ENCODE measurements at places on chromosomes 13 and 19. TPM values are rescaled to one million over a fixed set of nuclear protein-coding genes. Genes with fewer than 3 reads are reported as not detected.
A peak's percentile ranks its signal among the peaks of the same experiment; 100 is the strongest.

DNA sequence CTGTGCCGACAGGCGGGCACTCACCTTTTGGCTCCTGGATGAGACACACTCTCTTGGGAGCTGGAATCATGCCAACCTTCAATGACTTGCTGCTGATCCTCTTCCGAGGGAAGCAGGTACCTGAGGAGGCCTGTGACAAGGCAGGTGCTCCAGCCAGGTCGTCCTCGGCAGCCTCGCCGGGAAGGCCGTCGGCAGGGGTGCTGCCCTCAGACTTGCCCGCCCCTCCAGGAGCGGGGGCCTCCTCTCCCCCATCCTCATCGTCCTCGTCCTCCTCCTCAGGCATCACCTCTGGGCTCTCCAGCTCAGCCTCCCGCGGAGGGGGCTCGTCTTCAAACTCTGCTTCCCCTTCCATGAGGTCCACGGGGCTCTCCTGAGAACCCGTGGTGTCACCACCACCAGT lies 29.2 kb downstream of the SUGP2 start:
- no peak for DNase-seq
- no peaks in the 10 kb centered on the region for H3K27me3 ChIP-seq
- no peak overlapping the region for H3K4me3 ChIP-seq
- peaks cover 77% of the 10 kb centered on the region for H3K36me3 ChIP-seq
- no peak overlapping the region for H3K27ac ChIP-seq
- H3K4me1 ChIP-seq = no peaks in the 10 kb centered on the region

GRCh38 chr13:105363261-105364190 lies 1171.9 kb downstream of the EFNB2 start:
- H3K27me3 ChIP-seq = no peaks in the 10 kb centered on the region
- H3K27ac ChIP-seq = no peak overlapping the region
- H3K4me1 ChIP-seq = no peaks in the 10 kb centered on the region

GRCh38 chr13:95269756-95270155 lies 31.5 kb downstream of the ABCC4 start:
- H3K4me3 ChIP-seq = no peak overlapping the region
- H3K4me1 ChIP-seq = peaks cover 17% of the 10 kb centered on the region
- no peaks in the 10 kb centered on the region for H3K36me3 ChIP-seq
- no peak overlapping the region for H3K27ac ChIP-seq

- DNase-seq = no peak
- peaks cover 2% of the 10 kb centered on the region for H3K27me3 ChIP-seq
- H3K27ac ChIP-seq = peak overlapping the region; percentile 7
- H3K4me3 ChIP-seq = no peak overlapping the region
Observed at GRCh38 chr13:32036126-32036695, 4.6 kb downstream of the FRY start.

GRCh38 chr13:31067416-31068118 lies 94.1 kb downstream of the HSPH1 start:
- H3K4me3 ChIP-seq = no peak overlapping the region
- DNase-seq = no peak

- no peaks in the 10 kb centered on the region for H3K27me3 ChIP-seq
- H3K4me1 ChIP-seq = peaks cover 6% of the 10 kb centered on the region
- peaks cover 81% of the 10 kb centered on the region for H3K36me3 ChIP-seq
- no peak for DNase-seq
- no peak overlapping the region for H3K4me3 ChIP-seq
Observed at GRCh38 chr19:1618157-1619093, 13.2 kb upstream of the UQCR11 start.

DNA sequence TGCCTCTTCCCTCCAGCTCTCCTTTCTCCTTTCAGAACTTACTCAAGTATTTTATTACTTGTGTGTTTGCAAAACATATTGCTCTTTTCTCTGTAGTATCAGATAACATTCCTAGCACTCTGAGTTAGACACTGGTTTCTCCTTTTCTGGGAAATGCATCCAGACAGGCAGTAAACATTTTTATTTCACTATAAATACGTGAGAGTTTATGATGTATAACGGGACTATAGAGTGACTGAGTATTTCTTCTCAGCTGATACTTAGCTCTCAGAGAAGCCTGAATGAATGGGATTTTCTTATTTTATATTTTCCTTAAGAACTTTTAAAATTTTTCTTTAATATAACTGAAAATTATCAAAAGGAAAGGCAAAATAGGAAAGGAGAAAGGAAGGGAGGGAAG lies 211.2 kb upstream of the EDNRB start:
- H3K27ac ChIP-seq = no peak overlapping the region
- H3K4me3 ChIP-seq = no peak overlapping the region
- no peaks in the 10 kb centered on the region for H3K36me3 ChIP-seq
- no peaks in the 10 kb centered on the region for H3K4me1 ChIP-seq

- H3K27ac ChIP-seq = no peak overlapping the region
- peaks cover 3% of the 10 kb centered on the region for H3K27me3 ChIP-seq
- no peaks in the 10 kb centered on the region for H3K36me3 ChIP-seq
- no peak overlapping the region for H3K4me3 ChIP-seq
- no peaks in the 10 kb centered on the region for H3K4me1 ChIP-seq
- no peak for DNase-seq
Observed at GRCh38 chr13:114155926-114156883, 22.9 kb upstream of the CFAP97D2 start.

GRCh38 chr19:42117076-42117475 lies 15.2 kb downstream of the POU2F2 start:
- H3K4me3 ChIP-seq = no peak overlapping the region
- no peak for DNase-seq
- no peak overlapping the region for H3K27ac ChIP-seq

DNA sequence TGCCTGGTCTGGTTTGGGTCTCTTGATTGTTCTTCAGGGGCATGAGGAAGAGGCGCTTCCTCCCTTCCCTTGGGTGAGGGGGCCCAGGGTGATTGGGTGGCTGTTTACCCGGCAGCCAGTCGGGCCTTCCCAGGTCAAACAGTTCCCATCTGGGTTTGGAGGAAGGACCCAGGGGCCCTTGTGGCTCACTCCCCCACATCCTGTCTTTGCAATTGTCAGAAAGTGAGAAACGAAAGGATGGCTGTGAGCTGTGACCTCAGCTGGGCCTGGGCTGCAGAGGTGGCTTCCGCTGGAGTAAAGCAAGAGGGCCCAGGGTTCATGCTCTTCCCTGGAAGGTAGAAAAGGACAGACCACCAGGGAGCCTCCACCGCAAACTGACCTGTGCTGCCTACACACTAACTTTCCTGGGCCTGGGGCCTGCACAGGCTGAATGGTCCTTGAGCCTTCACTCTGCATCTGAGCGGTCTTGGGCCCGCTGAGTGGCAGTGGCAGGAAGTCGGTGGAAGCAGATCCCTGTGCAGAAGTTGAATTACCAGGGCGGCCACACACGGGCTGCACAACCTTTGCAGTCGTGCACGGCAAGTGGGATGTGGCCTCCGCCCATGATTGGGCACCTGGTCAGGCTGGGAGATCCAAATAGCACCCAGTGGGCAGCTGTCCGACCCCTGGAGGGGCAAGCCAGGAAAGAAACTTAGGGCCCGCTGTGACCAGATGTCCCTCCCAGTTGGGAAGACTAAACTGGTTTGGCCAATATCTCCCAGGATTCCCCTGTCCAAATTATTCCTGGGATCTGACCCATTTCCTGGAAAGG lies 5.3 kb upstream of the CD79A start:
- H3K4me1 ChIP-seq = peaks cover 17% of the 10 kb centered on the region
- peak; percentile 39 for DNase-seq
- H3K27me3 ChIP-seq = no peaks in the 10 kb centered on the region
- H3K4me3 ChIP-seq = no peak overlapping the region

Gene TMEM86B
- 69.0 TPM for polyA plus RNA-seq

Gene ONECUT3
- 1.6 TPM for polyA plus RNA-seq

Gene ADGRE3
- polyA plus RNA-seq = 0.79 TPM

Gene DCT
- 0.13 TPM for polyA plus RNA-seq
